ENCODE measurements at places on chromosomes 1 and 21.
A peak's percentile ranks its signal among the peaks of the same experiment; 100 is the strongest.

- DNase-seq = no peak
Measured at GRCh38 chr1:235552146-235552716, 48.0 kb upstream of the B3GALNT2 start.

DNA sequence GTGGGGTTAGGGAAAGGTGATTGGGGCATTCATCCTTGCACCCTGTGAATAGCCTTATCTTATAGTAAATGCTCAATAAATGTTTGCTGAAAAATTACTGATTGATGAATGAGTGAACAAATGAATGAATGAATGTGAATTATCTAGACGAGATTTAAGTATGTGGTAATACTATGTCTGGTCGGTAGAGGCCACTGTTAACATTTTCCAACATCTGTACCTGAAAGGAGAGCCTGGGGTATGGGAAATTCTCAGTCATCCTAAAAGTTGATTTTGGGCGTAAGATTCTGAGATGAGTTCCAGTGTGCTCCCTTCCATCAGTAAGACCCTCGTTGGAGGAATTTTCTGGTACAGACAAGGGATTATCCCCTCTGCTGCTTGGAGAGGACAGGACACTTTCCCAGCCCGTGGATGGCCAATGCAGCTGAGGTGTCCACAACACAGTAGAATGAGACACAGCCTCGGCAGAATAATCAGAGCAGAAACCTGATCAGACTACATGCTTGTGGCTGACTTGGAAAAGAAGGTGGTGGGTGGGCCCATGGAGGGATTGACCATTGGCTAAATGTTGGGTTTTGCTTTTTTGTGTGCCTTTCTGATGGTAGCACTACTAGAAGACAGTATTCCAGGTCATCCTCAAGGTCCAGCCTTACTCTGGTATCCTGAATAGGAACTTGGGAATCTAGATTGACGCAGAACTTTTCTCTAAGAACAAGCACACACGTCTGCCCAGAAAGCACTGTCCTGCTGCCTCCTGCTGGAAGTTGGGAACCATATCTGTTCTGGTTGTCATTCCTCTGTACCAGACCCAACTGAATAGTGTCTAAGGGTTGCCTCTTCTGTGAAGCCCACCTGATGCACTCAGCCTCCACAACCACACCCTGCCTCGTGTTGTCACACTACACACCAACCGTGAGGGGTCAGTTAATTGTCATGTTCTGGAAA lies 262.0 kb downstream of the TNR start:
- DNase-seq = peak; percentile 26

DNA sequence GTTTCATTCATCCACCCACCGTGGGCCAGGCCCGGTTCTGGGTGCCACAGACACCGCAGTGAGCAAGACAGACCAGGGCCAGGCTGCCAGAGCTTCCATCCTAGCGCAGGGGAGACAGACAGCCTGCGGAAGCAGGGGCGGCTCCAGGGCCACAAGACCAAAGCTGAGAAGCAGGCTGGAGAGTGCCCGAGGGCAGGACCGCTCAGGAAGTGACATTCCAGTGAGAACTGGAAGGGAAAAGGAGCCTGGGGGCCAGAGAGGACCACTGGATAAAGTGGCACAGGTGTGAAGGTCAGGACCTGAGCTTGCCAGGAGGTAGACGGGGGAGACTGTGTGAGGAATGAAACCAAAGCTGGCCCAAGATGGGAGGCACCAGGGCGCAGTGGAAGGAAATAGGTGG lies 59.5 kb upstream of the EFHD2 start:
- DNase-seq = no peak

- no peak for DNase-seq
Measured at GRCh38 chr1:245750261-245750660, 595.5 kb downstream of the KIF26B start.

- DNase-seq = no peak
Measured at GRCh38 chr1:206961668-206962067, 8.6 kb downstream of the FCAMR start.

- no peak for DNase-seq
Measured at GRCh38 chr1:239417221-239417620, 30.9 kb downstream of the CHRM3 start.

GRCh38 chr1:163896001-163896400 lies 574.2 kb downstream of the NUF2 start:
- no peak for DNase-seq

DNA sequence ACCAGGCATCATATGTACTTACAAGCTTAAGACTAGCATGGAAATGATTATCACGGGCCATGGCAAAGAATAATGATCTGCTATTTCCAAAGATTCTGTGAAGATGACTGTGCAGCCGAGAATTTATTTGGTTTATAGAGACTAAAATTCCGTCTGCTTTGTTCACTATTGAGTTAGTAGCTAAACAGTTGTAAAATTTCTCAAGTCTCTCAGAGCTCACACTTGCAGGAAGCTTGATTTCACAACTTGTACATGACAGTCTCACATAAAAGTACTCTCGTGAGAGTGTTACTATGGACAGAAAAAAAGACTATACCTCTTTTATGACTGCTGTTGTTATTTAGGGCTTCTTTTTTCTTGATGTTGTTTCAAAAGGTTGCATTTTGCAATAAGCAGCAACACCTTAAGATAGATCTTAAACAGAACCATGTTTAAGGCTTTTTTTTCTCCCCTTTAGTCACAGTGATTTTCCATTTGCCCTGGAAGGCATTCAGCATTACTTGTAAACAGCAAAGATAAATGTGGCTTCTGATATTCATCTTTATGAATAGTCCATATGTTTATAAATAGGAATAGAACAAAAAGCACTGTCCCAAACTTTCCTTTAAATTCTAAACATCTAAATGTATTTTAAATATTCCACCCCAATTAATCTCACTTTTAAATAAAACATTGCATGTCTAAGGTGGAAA lies 24.8 kb downstream of the ST6GALNAC5 start:
- DNase-seq = no peak

GRCh38 chr1:11483581-11484320 lies 4.8 kb downstream of the DISP3 start:
- no peak for DNase-seq

- no peak for DNase-seq
Measured at GRCh38 chr21:17668479-17669140, 55.9 kb upstream of the BTG3 start.

All from endothelial cell (in vitro differentiated cells).